Naive thymus-derived CD8-positive, alpha-beta T cell (primary cell): ENCODE measurements at places on chromosomes 11 and 22.
A peak's percentile ranks its signal among the peaks of the same experiment; 100 is the strongest.

- no peak for DNase-seq
Observed at GRCh38 chr11:116807601-116808261, 15.4 kb downstream of the APOA4 start.

DNA sequence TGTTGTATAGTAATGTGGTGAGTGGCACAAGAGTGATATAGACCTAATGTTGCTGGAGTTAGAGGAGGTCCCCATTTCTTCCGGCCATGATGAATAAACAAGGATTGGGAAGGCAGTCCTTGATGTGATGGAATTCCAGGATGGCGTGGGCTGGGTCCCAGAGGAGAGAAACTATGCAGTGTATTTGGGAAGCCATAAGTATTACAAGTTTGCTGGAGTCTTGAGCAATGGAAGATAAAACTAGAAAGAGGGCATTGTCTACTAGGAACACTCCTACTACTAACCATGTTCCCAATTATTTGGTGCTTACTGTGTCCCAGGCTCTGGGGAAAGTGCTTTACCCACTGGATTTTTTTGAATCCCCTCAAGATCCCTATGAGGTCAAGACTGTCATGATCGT, 20.0 kb downstream of the LDLRAD3 start:
- DNase-seq: no peak

- DNase-seq: peak; percentile 70
Observed at GRCh38 chr22:39900306-39901227, at the start of gene GRAP2. Gene GRAP2 (plus strand): TSS chr22:39901084. CDS start chr22:39947107, 46,023 bp downstream.

DNA sequence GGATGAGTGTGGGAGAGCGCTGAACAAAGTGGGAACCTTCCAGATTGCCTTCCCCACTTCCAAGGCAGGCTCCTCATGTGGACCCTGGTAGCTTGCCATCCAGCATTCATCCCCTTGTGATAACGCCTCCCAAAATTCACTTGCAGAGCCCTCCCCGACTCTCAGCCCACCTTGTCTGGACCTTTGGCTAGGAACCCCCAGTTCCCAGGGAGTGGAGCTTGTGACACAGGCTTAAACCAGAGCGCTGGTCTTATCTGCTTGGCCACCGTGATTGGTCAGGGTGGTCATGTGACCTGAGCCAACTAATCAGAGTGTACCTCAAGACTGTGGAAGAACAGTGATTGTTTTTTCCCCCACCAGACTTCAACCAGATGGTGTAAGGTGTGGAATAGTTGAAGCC, 9.6 kb upstream of the SLC35C1 start:
- no peak for DNase-seq

GRCh38 chr11:113331441-113331840, 17.1 kb downstream of the TTC12 start:
- DNase-seq: no peak

DNA sequence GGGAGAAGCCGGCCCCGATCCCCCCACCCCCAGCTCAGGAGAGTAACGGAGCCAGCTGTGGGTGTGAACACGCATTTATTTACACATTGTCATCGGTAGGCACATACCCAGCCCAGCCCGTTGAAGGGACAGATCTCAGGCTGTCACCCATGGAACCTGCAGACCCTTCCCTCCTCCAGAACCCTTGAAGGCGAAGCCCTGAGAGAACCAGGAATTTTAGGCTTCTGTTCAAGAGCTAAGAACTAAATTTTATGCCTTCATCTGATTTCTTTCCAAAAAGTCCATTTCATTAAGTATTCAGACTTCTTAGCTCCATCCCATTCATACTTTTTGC, 379 bp upstream of the BRMS1 start:
- DNase-seq: no peak

DNA sequence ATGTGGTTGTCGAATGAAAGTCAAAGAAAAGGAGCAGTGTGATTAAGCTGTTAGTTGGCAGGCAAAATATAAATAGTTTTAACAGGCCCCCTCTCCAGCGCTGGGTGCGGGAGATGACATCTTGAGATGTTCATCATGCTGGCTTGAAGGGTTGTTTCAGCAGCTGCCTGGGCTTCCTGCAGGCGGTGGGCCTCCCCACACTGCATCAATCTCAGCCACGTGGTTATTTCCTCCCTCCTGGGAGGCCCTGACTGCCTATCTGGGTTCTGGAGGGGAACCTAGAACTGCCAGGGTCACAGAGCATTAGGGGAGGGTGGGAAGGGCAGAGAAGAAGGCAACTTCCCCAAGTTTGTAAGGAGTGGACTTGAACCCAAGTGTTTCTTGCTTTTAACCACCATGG, 173.3 kb upstream of the SYT13 start:
- no peak for DNase-seq

DNA sequence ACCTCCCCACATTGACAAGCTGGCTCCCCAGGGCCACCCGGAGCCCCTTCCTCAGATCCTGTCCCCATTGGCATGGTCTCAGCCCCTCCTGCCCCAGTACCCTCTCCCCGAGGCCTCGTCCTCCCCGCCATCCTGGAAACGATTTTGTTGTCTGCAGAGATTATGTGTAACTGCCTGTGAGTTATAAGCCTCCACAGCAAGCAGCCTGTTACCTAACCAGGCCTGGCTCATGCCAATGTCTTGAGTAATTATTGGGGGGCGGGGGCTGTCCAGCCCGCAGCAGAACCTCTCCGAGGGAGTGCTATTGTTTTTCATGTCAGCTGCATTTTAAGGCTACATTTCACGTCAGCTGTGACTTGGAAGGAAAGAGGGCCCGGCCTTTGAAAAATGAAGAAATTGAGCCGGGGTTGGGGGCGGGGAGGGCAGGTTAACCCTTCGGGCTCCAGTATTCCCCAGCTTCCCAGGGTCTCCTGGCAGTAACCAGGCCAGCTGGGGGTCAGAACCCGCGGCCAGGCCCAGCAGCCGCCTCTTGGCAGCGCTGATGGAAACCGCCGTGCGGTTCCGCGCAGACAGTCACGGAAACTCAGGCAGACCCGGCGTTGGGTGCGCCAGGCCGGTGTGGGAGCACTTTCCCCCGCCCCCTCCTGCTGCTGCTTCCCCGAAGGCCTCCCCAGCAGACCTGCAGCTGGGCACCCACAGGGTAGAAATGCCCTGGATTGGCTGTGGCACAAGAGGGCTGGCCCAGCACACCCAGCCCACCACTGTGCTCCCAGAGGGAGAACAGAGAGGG, 59.5 kb downstream of the CDKN1C start:
- no peak for DNase-seq

DNA sequence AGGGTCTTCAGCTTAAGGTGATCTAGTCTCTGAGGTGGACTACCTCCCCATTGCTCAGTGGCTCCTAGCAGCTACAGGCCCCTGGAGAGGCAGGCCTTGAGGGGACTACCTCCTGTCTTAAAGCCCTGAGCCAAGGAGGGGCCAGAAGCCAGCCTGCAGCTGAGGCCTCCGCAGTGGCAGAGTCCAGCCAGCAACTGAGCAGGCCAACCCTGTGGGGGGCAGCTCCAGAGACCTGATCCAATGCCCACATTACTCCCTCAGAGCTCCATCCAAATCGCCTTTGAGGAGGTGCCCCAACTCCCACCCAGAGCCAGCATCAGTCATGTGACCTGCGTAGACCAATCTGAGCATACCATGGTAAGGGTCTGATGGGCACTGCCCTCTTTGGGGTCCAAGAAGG, 2.7 kb downstream of the C2CD2L start:
- no peak for DNase-seq

DNA sequence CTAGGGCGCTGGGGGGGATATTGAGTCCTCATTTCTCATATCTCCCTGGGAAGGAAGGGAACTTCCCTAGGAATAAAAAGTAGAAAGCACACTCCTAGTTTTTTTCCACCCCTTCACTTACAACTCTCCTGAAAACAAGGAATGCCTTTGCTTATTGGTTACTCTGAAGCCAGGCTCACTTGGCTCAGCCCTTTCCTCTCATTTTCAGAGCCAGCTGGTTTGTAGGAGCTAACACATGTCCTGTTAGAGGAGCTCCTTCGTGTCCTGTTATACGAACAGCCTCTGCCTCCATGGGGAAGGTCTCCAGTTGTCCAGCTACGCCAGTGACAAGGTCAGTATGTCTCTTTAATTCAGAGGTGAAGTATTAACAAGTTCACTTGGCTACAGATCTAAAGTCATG, 17.6 kb downstream of the ALKBH8 start:
- DNase-seq: no peak

DNA sequence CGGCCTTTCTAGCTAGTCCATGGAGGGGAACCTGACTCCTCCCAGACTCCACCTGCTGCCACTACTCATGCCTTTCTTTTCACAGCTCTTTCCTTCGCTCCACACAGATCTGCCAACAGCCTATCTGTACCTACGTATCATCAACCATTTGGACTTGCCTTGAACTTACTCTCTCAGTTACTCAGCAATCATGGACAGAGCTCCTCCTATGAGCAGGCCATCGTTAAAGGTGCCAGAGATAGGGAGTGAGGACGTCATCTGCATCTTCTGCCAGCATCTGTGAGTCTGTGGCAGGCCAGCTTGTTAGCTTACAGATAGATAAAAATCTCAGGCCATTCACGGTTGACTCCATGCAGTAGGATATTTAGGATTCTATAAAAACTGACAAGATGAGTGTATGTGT, 162.9 kb upstream of the ZBED5 start:
- DNase-seq: no peak
